ENCODE measurements at places on chromosomes 13 and 19.
A peak's percentile ranks its signal among the peaks of the same experiment; 100 is the strongest.

GRCh38 chr13:112448621-112449544 is 72.7 kb downstream of the SPACA7 start:
- no peak for DNase-seq

DNA sequence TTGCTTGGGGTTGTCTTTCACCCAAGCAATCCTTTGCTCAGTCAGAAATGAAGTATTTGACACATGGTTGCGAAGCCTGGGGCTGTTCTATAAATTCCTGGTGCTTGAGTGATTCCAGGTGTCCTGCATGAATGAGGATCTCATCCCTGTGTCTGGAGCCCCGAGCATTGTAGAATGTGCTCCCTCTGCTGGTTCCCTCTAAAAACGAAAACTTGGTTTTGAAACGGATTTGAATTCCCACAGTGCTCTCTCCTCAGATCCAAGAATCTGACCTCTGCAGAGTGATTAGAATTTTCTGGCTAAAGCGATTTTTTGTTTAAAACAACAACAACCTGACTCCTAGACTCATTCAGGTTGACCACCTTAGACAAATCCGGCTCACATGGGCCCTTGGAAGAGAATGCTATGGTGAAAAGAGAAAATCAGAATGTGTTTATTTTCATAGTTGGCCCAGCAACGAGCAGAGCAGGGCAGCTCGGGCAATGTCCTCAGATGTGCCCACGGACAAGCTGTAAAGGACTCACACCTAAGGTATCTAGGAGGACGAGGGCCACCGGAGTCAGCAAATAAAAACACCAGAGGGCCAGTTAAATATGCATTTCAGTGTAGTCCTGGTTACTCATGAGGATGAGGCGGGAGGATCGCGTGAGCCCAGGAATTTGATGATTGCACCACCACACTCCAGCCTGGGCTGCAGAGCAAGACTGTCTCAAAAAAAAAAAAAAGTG is 8.7 kb upstream of the ATP12A start:
- peak; percentile 39 for DNase-seq

DNA sequence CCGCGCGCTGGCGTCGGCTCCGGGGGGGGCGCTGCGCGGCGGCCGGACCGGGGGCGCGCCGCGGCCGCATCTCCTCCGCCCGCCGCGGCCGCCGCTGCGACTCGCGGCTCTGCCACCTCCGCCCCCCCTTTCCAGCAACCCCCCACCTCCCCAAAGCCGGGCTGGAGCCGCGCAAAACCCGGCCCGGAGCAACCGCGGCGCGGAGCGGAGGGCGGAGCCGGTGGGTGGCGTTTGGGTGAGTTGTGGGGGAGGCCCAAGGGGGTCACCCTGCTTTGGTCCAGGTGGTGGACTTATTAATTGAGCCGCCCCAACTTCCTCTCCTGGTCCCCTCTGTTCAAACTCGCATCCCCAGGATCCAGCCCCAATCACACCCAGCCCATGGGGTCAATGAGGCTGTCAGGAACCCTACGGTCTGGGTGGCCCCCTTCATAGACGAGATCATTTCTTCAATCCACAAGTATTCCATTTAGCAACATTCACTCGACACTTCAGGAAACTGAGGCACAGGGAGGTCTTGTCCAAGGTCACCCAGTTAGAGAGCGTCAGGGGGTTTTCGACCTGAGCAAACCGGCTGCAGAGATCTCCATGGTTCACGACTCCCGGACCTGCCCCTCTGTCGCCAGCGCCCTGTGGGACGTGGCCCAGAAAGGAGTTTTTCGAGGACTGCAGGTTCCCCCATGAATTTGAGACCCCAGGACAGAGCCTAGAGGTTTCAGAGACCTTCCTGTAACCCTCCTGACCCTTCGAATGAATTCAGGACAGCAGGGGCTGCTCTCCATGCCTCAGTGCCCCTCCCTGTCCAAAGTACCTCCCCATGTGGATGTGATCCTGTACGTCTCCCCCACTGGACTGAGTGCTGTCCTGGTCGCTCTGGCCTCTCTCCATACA is 22.4 kb upstream of the SEMA6B start:
- no peak for DNase-seq

GRCh38 chr13:70520275-70521036 is 412.2 kb upstream of the KLHL1 start:
- no peak for DNase-seq

- no peak for DNase-seq
Measured at GRCh38 chr13:59501004-59501403, 662.7 kb downstream of the DIAPH3 start.

GRCh38 chr13:33123066-33123859 is 107.0 kb downstream of the KL start:
- no peak for DNase-seq

DNA sequence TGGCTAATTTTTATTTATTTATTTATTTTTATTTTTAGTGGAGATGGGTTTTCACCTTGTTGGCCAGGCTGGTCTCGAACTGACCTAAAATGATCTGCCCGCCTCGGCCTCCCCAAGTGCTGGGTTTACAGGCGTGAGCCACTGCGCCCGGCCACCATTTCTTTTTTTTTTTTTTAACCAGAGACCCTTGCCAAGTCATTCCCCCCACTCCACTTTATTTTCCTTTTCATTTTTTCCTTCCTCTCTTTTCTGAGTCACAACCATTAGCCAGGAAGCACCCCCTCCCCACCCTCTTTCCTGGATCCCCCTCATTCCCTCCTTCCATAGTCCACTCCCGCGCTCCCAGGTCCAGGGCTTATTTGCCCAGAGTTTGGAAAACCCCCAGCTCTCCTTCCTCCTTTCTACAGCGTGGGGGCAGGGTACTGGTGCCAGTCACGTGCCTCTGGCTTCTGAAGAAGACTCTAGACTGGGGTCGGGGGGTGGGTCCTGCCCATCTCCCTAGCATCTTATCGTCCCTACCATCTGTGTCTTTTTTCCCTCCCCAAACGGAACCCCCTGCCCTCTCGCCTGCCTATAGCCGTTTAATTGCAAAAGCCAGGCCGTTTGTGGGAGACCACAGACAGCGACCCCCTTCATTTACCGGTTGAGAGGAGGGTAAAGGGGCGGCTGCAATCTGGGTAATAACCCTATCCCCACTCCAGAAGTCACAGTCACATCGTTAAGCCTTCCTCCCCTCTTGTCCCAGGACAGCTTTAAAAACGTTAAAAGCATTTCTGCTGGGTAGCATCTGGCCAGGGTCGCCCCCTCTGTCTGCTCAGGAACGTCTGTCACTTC is 1.1 kb upstream of the CALR start:
- no peak for DNase-seq

- no peak for DNase-seq
Measured at GRCh38 chr13:43428545-43429296, 358.1 kb downstream of the ENOX1 start.

GRCh38 chr13:98577836-98578285 is 954 bp upstream of the STK24 start:
- DNase-seq = no peak

DNA sequence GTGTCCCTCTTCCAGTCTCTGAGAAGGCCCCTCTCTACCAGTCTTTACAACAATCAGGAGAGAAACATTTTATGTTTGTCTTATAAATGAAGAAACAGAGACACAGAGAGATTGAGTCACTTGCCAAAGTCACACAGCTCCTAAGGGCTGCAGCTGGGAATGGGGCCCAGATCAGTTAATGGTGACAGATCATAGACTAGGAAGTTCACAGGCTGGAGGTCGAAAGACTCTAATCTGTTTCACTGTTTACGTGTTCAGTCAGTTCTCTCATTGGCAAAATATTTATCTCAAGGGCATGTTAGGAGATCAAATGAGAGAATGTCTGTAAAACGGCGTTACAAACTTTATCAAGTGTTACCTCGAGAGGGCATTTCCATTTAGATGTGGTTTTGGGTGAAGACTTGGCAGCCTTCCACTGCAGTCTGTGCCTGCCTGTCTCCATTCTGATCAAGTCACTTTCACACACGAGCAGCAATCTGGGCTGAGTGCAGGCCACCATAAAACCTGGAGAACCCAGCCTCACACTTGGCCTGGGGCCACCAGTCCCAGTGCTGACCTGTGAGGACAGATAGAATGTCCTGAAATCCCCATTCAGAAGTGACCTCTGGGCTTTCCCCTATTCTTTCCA is 65.1 kb downstream of the SIAH3 start:
- no peak for DNase-seq

GRCh38 chr19:33241091-33241529 is 15.5 kb upstream of the SLC7A10 start:
- DNase-seq = no peak
